ENCODE measurements at places on chromosomes 7 and 10. TPM values are rescaled to one million over a fixed set of nuclear protein-coding genes. Genes with fewer than 3 reads are reported as not detected.

The UNCX gene
- total RNA-seq: not detected

The CUEDC2 gene
- 93.5 TPM for total RNA-seq

The MPP7 gene
- total RNA-seq: 38.2 TPM

The ACTA2 gene
- total RNA-seq: 5,444 TPM

The NME8 gene
- 0.36 TPM for total RNA-seq

The RELN gene
- total RNA-seq: 3.5 TPM

The NODAL gene
- total RNA-seq: not detected

The TMEM196 gene
- 1.4 TPM for total RNA-seq

Data from sigmoid colon (tissue), 7 donors.